ENCODE measurements at places on chromosomes 6 and 20.

DNA sequence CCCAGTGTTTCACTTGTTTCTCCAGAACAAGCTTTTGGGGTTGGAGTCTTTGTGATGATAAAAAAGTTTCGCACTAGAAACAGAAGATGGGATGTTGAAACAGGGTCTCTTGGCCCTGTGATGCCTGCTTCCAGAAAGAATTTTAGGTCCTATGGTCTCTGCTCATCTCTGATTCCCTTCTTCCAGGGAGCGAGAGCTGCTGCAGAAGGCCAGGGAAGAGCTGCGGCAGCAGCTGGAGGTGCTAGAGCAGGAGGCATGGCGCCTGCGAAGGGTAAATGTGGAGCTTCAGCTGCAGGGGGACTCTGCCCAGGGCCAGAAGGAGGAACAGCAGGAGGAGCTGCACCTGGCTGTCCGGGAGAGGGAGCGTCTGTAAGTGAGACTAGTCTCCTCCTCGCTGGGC lies 18.3 kb downstream of the CEP250 start:
- no peak for DNase-seq

- no peak for DNase-seq
Observed at GRCh38 chr6:68134796-68135195, 500.3 kb upstream of the ADGRB3 start.

DNA sequence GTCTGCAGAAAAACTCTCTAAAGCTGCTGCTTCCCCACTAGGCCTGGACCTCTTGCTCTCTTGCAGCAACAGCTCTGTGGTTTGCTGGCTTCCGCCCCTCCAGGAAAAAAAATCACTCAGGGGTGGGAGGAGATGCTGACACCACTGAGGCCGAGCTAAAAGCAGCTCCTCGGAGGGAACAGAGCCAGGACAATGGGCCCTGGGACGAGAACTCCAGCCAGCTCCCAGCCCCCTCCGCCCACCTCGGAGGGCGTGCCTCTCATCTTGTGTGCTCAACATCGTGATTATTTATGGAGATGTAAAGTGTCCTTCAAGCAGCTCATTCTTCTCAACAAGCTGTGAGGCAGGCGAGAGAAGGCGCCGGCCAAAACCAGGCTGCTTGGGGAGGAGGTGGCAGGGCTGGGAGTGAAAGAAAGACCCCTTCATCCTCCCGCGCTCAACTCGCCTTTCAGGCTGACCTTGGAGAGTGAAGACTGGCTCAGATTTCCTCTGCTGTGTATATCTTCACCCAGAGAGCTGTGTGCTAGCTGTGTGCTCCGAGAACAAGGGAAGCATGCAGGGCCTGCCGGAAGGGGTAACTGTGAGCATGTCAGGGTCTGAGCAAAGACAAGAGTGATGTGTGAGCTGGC lies 53.5 kb upstream of the LRFN2 start:
- DNase-seq: no peak

DNA sequence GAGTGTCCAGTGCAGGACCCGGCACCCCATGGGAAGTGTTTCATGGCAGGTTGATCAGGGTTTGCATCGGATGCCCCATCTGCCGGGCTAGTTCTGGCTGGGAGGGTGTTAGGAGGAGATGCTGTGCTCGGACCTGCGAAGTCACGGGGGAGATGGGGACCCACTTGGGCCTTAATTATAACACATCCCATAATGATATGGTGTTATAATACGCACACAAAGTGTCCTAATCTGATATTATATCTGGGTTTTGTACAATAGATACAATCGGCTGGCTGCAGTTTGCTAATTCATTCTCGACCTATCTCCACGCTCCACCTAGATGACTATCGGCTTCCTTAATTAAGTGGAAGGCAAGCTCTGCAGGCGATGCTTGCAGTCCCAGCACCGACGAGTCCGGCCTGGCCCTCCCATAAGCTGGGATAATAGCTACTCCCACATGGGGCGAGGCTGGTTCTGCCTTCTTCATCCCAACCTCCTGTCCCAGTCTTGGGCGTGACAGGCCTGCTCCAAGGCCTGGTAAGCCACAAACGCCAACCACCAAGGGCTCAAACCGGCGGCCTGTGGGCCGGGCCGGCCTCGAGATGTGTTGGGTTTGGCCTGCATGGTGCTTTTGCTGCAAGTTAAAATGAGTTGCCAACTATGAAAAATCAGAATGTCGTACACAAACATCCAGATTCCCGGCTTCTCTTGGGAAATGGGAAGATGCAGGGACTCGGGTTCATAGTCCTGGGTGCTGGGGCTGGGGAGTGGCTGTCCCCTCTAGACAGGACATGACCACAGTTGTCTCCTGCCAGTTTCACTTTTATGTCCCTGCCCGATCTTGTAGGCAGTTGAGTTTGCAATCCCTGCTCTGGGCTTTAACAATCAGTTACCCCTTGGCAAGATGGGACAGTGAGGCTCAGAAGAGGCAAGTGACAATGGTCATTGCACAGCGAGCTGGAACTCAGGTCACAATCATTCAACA lies 32.7 kb downstream of the CEBPB start:
- DNase-seq: no peak

DNA sequence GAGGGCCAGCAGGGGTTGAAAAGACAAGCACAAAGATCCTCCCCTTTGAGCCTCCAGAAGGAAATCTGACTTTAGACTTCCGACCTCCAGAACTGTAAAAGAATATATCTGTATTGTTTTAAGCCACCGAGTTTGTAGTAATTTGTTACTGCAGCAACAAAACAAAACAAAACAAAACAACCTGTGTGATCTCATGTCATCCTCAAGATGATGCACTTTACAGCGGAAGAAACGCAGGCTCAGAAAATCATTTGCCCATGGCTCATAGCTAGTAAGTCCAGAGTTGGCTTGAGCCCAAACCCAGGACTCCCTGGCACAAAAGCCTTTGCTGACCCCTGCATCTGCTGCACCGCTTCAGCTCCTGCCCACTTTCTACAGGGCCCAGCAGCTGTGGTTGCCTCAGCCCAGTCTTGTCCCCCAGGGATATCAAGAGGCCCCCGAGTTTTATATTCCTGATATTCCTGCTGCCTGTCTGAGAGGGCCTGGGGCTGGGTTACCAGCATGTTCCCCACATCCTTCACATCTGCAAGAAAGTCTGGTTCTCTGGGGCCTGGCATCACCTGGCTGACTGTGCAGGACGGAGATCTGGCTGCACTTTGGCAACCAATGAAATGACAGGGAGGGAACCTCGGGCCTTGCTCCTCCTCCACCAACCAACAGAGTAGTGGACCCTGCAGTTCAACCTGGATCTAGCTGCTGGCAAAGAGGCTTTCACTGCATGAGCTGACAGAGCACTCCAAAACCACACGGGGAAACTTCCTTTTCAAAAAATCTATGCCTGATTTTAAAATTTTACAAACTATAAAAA lies 56.9 kb downstream of the JPH2 start:
- DNase-seq: no peak

DNA sequence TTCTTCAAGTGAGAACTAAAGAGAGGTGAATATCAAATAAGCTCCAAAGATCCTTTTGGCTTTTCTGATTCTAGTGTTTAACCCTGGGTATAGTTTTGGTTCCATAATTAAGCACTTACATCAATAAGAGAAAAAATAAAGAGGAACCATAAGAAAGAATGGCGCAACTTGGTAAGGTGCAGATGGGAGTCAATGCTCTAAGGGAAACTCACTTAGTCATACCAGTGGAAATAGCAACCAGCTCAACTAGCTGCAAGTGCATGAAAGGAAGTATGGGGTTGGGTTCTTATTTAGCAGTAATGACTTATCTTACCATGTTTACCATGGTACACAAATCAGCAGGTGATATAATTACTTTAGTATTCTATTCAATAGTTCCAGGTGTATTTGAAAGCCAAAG lies 296.5 kb upstream of the RUNX2 start:
- no peak for DNase-seq

- no peak for DNase-seq
Observed at GRCh38 chr6:85261271-85261670, 188.6 kb upstream of the NT5E start.

GRCh38 chr6:145656128-145656527 lies 79.2 kb downstream of the EPM2A start:
- DNase-seq: no peak

DNA sequence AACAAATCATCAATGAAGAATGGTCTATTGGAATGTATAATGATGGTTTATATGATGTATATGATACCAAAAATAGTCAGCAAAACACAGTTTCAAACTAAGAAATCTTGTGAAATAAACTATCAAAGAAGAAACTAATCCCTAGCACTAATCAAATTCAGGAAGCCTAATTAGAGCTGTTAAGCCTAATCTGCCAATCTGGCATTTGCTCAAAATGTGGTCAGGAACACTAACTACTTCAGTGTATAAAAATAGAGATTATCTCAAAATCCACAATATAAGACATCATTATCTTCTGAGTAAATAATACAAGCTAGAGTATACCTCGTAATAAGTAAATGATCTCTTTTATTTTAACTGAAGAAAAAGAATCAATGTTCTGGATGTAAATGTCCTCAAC lies 12.8 kb upstream of the AKAP7 start:
- DNase-seq: no peak

GRCh38 chr6:145704143-145704781 lies 31.1 kb downstream of the EPM2A start:
- DNase-seq: no peak

DNA sequence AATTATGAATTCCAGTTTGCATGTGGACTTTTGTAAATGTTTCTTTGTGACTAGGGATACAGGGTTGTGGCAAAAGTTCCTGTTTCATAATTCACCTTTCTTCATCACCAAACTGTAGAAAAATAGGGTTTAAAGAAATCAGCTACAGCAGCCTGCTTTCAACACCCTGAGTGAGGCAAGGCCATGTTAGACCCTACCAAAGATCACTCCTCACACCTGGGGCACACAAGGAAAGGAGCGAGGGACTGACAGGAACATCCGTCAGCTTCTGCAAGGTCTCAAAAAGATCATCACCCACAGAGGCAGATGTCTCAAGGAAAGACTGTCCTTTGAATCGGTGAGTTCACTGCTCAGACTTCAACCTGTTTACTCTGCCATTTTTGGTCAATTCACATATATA lies 10.5 kb upstream of the STX11 start:
- no peak for DNase-seq

GRCh38 chr6:11194356-11195218 lies 37.9 kb downstream of the NEDD9 start:
- peak; percentile 26 for DNase-seq

GRCh38 chr6:45045253-45045601 lies 282.9 kb upstream of the RUNX2 start:
- DNase-seq: no peak

- no peak for DNase-seq
Observed at GRCh38 chr20:62970307-62971210, 18.1 kb downstream of the SLC17A9 start.

DNA sequence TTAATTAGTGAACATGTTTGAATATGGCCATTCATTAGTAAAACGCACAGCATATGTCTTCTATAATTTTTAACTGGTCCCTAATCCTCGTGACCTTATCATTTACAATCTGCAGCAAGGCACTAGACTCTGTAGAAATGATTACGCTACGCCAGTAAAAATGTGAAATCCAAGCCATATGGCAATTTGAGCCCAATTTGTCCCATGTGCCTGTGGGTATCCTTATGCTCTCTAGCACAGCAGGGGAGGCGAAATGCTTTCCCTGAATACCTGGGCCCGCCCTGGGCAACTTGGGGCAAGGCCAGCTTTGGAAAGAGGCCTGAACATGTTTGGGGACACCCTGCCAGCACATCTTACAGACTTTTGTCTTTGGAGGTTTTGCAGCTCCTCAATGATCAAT lies 122.7 kb upstream of the AGPAT4 start:
- DNase-seq: no peak

DNA sequence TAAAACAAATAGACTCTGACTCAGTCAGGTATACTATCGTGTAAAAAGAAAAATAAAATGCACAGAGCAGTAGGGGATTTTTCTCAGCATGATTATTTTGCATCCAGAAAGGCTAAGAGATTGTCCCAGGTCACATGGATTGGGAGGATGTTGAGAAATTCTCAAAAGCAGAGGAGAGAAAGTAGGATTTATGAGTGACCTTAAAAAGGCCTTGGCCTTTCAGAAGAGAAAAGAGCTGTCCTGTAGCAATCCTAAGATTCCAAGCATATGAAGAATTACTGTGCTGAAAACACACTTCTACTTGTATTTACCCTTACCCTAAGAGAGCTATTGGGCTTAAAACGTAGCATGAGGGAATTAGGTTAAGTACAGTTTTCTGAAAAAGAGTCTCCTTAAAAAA lies 149.7 kb upstream of the ENPP5 start:
- DNase-seq: no peak

DNA sequence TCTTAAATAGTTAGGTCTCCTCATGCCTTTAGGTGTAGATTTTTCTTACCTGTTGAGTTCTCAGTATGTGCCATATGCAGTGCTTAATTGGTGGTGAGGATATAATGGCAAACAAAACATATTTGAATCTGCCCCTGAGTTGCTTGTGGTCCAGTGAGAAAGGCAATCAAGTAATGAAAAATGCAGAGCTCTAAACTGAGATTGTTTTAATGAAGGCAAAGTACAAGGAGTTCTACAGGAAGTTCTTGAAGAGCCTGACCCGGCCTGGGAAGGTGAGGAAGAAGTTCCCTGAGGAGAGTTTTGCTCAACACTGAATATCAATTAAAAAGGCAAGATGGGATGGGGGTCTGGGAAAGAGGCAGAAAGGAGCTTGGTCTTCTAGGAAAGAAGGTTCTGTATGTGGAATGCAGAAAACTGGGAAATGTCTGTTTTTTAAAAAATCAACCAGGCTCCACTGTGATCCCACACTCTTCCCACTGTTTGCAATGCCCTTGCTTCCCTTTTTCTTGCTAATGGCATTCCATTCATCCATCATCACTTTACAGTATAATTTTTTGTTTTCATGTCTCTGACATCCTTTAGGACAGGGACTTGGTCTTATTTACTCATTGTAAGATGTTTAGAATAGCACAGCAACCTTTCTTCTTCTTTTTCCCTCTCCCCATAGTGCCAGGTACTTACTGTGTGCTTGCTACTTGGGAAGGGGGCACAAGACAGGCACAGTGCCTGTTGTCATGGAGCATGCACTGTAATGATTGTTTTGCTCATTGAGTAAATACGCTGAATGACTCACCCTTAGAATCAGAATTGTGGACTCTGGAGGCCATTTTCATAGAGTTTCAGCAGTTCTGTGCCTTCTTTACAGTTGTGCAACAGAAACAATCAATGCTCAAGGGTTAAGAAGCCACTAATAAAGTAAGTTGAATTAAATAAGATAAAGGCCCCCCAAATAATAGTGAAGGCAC lies 64.3 kb downstream of the ANKS1A start:
- peak; percentile 28 for DNase-seq

- DNase-seq: no peak
Observed at GRCh38 chr20:56967916-56968315, 298.5 kb downstream of the BMP7 start.

- no peak for DNase-seq
Observed at GRCh38 chr6:55433446-55434130, 106.3 kb downstream of the GFRAL start.

DNA sequence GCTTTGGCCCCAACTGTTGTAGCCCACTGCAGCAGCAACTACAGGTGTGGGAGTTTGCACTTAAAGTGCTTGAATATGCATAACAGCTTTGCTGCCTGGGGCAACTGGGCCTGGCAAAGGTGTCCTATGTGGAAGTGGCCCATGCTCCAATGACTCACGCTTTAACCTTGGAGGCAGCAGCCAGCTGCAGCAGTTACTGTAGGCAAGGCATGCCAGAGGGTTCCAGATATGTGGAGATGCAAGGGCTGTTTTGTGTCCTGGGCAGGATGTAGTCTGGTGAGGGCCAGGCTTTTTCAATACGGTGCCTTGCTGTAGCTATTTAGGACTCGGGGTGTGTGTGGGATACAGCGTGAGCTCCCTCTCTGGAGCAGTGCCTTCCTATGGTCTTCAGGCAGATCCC lies 150.3 kb downstream of the NKAIN2 start:
- DNase-seq: no peak

GRCh38 chr6:42315991-42316970 lies 98.6 kb upstream of the MRPS10 start:
- DNase-seq: peak; percentile 87

- no peak for DNase-seq
Observed at GRCh38 chr20:33576432-33577125, 85.5 kb upstream of the C20orf144 start.

All from amniotic stem cell (primary cell).